ENCODE measurements at places on chromosomes 12 and 14.

DNA sequence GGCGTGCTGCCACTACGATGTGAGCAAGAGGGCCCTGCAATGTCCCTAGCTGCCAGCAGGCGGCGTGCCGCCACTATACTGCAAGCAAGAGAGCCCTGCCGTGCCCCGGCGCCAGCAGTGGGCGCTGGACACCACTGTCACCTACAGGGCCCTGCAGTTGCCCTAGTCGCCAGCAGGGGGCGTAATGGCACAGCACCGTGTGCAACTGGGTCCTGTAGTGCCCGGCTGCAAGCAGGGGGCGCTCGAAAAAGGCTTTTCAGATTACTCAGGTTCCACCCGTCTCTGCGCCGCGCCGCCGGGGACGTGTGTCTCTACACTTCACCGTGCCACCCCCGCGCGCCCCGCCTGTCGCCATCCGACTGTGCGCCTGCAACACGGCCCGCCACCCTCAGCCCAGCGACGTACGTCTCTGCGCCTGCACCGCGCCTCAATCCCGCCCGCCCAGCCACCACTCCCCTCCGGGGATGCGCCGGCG is 1356.9 kb downstream of the TMEM121 start:
- DNase-seq: no peak

GRCh38 chr12:84058136-84058535 is 854.5 kb downstream of the SLC6A15 start:
- no peak for DNase-seq

- DNase-seq: no peak
Measured at GRCh38 chr12:80509781-80510556, 65.9 kb downstream of the PTPRQ start.

- DNase-seq: peak; percentile 92
Measured at GRCh38 chr14:61761959-61762786, at the start of gene SNAPC1. Gene SNAPC1, plus strand, starts transcription at chr14:61762420. Its CDS starts 41 bp downstream, at chr14:61762461.

GRCh38 chr12:113347-113746 is 46.8 kb downstream of the IQSEC3 start:
- DNase-seq: no peak

DNA sequence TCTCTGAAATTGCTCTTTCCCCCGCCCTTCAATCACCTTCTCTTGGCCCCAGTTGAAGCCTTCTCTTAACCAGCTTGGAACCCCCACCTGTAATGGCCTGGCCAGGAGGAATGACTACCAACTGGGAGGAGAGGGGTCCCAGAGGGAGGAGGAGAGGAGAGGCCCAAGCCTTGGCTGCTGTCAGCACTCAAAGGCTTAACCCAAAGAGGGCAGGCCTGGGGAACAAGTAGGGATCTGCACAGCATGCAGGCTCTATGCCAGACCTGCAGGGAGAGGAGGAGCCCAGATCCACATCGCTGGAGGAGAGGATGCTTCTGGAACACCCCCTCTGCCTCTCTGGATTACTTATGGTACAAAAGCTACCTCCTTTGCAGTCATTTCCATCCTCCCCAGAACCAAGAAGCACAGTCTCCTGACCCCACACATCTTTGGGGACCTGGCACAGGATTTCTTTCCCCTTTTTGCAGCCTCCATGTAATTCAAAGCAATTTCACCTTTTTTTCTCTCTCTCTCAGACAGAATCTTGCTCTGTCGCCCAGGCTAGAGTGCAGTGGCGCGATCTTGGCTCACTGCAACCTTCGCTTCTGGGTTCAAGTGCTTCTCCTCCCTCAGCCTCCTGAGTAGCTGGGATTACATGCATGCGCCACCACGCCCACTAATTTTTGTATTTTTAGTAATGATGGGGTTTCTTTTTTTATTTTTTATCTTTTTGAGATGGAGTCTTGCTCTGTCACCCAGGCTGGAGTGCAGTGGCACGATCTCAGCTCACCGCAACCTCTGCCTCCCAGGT is 6.2 kb downstream of the RARG start:
- no peak for DNase-seq

- no peak for DNase-seq
Measured at GRCh38 chr12:118052324-118053070, 8.5 kb downstream of the WSB2 start.

Measured in progenitor cell of endocrine pancreas (in vitro differentiated cells).